ENCODE measurements at places on chromosomes 13 and 19. TPM values are rescaled to one million over a fixed set of nuclear protein-coding genes. Genes with fewer than 3 reads are reported as not detected.

The CPT1C gene
- 1.5 TPM for total RNA-seq

DNA sequence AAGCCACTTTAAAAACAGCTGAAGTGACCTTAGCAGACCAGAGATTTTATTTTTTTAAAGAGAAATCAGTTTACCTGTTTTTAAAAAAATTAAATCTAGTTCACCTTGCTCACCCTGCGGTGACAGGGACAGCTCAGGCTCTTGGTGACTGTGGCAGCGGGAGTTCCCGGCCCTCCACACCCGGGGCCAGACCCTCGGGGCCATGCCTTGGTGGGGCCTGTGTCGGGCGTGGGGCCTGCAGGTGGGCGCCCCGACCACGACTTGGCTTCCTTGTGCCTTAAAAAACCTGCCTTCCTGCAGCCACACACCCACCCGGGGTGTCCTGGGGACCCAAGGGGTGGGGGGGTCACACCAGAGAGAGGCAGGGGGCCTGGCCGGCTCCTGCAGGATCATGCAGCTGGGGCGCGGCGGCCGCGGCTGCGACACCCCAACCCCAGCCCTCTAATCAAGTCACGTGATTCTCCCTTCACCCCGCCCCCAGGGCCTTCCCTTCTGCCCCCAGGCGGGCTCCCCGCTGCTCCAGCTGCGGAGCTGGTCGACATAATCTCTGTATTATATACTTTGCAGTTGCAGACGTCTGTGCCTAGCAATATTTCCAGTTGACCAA, 10.8 kb downstream of the PLPPR3 start:
- H3K36me3 ChIP-seq: peaks cover 46% of the 10 kb centered on the region
- no peaks in the 10 kb centered on the region for H3K27me3 ChIP-seq
- H3K4me1 ChIP-seq: no peaks in the 10 kb centered on the region
- H3K27ac ChIP-seq: no peak overlapping the region
- no peak overlapping the region for H3K4me3 ChIP-seq
- DNase-seq: no peak

DNA sequence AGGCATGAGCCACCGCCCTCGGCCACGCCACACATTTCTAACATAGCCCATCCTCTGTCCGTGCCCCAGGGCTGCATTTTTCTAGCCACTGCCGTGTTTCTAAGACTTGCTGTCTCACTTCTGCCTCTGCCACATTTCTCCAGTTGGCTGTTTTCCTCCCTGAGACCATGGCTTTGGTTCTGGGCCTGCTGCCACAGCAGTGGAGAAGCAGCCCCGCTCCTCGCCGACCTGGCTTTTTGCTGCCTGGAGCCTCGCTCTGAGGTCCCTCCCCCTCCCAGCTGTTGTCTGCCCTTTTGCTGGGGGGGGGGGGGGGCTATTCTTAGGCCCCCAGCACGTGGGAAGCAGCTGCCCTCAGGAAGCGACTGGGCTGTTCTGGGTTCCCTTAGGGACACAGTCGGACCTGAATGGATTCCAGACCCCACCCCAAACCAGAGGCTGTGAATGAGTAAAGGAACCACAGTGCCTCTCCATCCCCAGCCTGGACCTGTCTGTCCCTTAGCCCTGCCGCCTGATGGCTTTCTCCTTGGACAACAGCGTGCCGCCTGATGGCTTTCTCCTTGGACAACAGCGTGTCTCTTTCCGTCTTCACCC, 3.3 kb downstream of the GYS1 start:
- no peak overlapping the region for H3K4me3 ChIP-seq
- peaks cover 5% of the 10 kb centered on the region for H3K36me3 ChIP-seq
- no peaks in the 10 kb centered on the region for H3K27me3 ChIP-seq

GRCh38 chr13:107642831-107643230, 572.5 kb downstream of the LIG4 start:
- H3K27ac ChIP-seq: no peak overlapping the region
- DNase-seq: no peak
- no peaks in the 10 kb centered on the region for H3K27me3 ChIP-seq
- no peaks in the 10 kb centered on the region for H3K4me1 ChIP-seq
- H3K4me3 ChIP-seq: no peak overlapping the region
- H3K36me3 ChIP-seq: no peaks in the 10 kb centered on the region

The HIF3A gene
- total RNA-seq: not detected

- H3K36me3 ChIP-seq: peaks cover 12% of the 10 kb centered on the region
- H3K27me3 ChIP-seq: no peaks in the 10 kb centered on the region
- peaks cover 51% of the 10 kb centered on the region for H3K4me1 ChIP-seq
Observed at GRCh38 chr19:45079063-45079910, at the start of gene GEMIN7. Gene GEMIN7, plus strand, starts transcription at chr19:45079260. Its CDS starts 10,855 bp downstream, at chr19:45090115.

The MAP3K10 gene
- 30.2 TPM for total RNA-seq

- no peak for DNase-seq
- no peaks in the 10 kb centered on the region for H3K36me3 ChIP-seq
- no peaks in the 10 kb centered on the region for H3K4me1 ChIP-seq
- H3K27me3 ChIP-seq: no peaks in the 10 kb centered on the region
- H3K4me3 ChIP-seq: no peak overlapping the region
- H3K27ac ChIP-seq: no peak overlapping the region
Observed at GRCh38 chr19:55559684-55560083, 14.3 kb upstream of the SBK3 start.

GRCh38 chr13:42101821-42102585, 53.6 kb downstream of the DGKH start:
- no peak overlapping the region for H3K4me3 ChIP-seq
- DNase-seq: no peak
- no peak overlapping the region for H3K27ac ChIP-seq
- H3K27me3 ChIP-seq: no peaks in the 10 kb centered on the region

GRCh38 chr19:43310221-43310620, 40.9 kb upstream of the PSG9 start:
- H3K4me1 ChIP-seq: no peaks in the 10 kb centered on the region
- H3K4me3 ChIP-seq: no peak overlapping the region
- no peaks in the 10 kb centered on the region for H3K27me3 ChIP-seq
- H3K36me3 ChIP-seq: no peaks in the 10 kb centered on the region
- H3K27ac ChIP-seq: no peak overlapping the region

The EDNRB gene
- total RNA-seq: not detected

GRCh38 chr13:61880578-61881283, 465.1 kb upstream of the PCDH20 start:
- H3K36me3 ChIP-seq: no peaks in the 10 kb centered on the region
- peak; percentile 3 for DNase-seq
- no peak overlapping the region for H3K4me3 ChIP-seq
- H3K27me3 ChIP-seq: no peaks in the 10 kb centered on the region
- H3K4me1 ChIP-seq: no peaks in the 10 kb centered on the region

- peaks cover 17% of the 10 kb centered on the region for H3K4me1 ChIP-seq
- DNase-seq: no peak
- H3K27ac ChIP-seq: no peak overlapping the region
- no peak overlapping the region for H3K4me3 ChIP-seq
Observed at GRCh38 chr19:7731615-7732014, 295 bp downstream of the CLEC4G start.

GRCh38 chr13:27276188-27276587, 5.6 kb downstream of the RASL11A start:
- H3K27me3 ChIP-seq: peaks cover 6% of the 10 kb centered on the region
- no peaks in the 10 kb centered on the region for H3K36me3 ChIP-seq
- no peak overlapping the region for H3K27ac ChIP-seq

DNA sequence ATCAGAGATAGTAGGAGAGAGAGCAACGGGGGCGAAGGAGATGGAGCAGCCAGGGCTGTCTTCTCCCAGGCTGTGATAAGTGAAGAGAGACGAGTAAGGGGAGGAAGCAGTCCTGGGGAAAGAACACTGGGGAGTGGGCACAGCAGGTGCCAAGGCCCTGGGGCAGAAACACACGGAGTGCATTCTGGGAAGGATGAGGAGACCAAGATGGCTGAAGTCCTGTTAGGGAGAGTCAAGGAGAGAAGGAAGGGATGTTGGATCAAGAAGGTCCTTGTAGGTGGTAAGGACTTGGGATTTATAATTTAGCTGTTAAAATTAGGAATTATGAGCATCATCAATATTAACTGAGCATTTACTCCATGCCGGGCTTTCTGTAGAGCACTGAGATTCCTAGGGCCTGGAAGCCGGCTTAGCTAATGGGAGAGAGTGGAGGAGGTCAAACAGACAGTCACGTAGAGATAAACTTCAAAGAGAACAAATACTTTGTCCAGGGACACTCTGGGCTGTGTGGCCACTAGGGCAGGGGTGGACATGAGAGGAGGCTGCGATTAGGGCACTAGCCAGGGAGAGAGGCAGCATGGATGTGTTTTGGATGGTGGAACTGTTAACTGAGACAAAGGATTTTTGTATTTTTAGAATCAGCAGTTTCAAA, 134.2 kb upstream of the PEG3 start:
- no peaks in the 10 kb centered on the region for H3K27me3 ChIP-seq
- H3K36me3 ChIP-seq: no peaks in the 10 kb centered on the region
- no peak overlapping the region for H3K27ac ChIP-seq
- no peaks in the 10 kb centered on the region for H3K4me1 ChIP-seq
- no peak overlapping the region for H3K4me3 ChIP-seq

GRCh38 chr13:41458761-41459431, 1.5 kb downstream of the RGCC start:
- peak overlapping the region; percentile 99 for H3K4me3 ChIP-seq
- H3K36me3 ChIP-seq: peaks cover 5% of the 10 kb centered on the region
- H3K27me3 ChIP-seq: no peaks in the 10 kb centered on the region
- peaks cover 56% of the 10 kb centered on the region for H3K4me1 ChIP-seq

GRCh38 chr13:41905600-41906254, 55.2 kb downstream of the VWA8 start:
- H3K27ac ChIP-seq: no peak overlapping the region
- H3K36me3 ChIP-seq: peaks cover 3% of the 10 kb centered on the region

DNA sequence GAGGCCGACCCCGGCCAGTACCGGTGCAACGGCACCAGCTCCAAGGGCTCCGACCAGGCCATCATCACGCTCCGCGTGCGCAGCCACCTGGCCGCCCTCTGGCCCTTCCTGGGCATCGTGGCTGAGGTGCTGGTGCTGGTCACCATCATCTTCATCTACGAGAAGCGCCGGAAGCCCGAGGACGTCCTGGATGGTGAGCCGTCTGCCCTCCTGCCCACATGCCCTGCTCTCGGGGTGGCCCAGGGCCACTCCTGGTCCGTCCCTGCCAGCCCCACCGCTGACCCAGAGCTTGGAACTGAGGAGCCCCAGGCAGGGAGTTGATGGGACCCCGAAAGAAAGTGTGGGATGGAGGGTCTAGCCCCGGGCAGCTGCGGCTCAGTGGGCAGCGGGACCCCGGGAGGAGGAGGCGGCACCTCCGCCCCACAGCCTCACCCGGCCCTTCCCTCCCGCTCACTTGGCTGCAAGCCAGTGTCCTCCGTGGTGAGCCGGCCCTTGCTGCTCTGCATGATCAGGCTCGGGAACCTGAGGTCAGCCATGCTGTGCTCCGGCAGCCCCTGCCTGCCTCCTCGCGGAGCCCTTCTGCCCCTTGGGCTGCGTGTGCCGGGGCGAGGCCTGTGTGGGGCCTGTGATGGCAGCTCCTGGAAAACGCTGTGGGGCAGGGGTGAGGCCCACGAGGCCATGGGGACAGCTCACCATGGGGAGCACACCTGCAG, 8.1 kb upstream of the HCN2 start:
- H3K4me3 ChIP-seq: no peak overlapping the region
- no peak for DNase-seq
- no peaks in the 10 kb centered on the region for H3K27me3 ChIP-seq

- no peak overlapping the region for H3K4me3 ChIP-seq
- no peaks in the 10 kb centered on the region for H3K27me3 ChIP-seq
- DNase-seq: no peak
- no peak overlapping the region for H3K27ac ChIP-seq
- no peaks in the 10 kb centered on the region for H3K36me3 ChIP-seq
Observed at GRCh38 chr13:29487466-29488454, 107.7 kb downstream of the SLC7A1 start.

The DPP9 gene
- total RNA-seq: 93.9 TPM

GRCh38 chr13:98313922-98314292, 136.8 kb upstream of the RNF113B start:
- no peaks in the 10 kb centered on the region for H3K4me1 ChIP-seq
- no peaks in the 10 kb centered on the region for H3K27me3 ChIP-seq
- no peak overlapping the region for H3K27ac ChIP-seq
- no peak overlapping the region for H3K4me3 ChIP-seq
- DNase-seq: no peak
- H3K36me3 ChIP-seq: no peaks in the 10 kb centered on the region

The SCN1B gene
- 1.4 TPM for total RNA-seq

- no peak overlapping the region for H3K27ac ChIP-seq
- no peak overlapping the region for H3K4me3 ChIP-seq
- DNase-seq: no peak
- no peaks in the 10 kb centered on the region for H3K4me1 ChIP-seq
- H3K27me3 ChIP-seq: no peaks in the 10 kb centered on the region
- H3K36me3 ChIP-seq: no peaks in the 10 kb centered on the region
Observed at GRCh38 chr19:15618321-15618720, 3.3 kb downstream of the CYP4F8 start.

DNA sequence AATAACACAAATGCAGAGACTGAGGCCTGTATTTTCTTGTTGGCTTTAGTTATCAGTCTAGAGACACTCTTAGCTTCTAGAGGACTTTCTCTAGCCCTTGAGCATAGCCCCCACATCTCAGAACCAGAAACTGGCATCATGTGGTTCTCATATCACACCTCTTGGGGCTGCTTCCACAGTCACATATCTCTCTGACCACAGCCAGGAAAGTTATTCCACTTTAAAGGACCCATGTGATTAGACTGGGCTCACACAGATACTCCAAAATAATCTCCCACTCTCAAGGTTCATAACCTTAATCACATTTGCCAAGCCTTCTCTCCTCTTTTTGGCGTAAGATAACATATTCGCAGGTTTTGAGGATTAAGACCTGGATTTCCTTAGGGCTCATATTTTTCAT, 846.9 kb upstream of the MIR17HG start:
- H3K27me3 ChIP-seq: no peaks in the 10 kb centered on the region
- H3K36me3 ChIP-seq: no peaks in the 10 kb centered on the region
- no peak overlapping the region for H3K4me3 ChIP-seq
- H3K4me1 ChIP-seq: no peaks in the 10 kb centered on the region
- no peak overlapping the region for H3K27ac ChIP-seq

- no peak overlapping the region for H3K27ac ChIP-seq
- no peaks in the 10 kb centered on the region for H3K36me3 ChIP-seq
- no peaks in the 10 kb centered on the region for H3K27me3 ChIP-seq
- no peak overlapping the region for H3K4me3 ChIP-seq
- no peak for DNase-seq
- H3K4me1 ChIP-seq: no peaks in the 10 kb centered on the region
Observed at GRCh38 chr19:35975608-35976214, 19.3 kb upstream of the SDHAF1 start.

DNA sequence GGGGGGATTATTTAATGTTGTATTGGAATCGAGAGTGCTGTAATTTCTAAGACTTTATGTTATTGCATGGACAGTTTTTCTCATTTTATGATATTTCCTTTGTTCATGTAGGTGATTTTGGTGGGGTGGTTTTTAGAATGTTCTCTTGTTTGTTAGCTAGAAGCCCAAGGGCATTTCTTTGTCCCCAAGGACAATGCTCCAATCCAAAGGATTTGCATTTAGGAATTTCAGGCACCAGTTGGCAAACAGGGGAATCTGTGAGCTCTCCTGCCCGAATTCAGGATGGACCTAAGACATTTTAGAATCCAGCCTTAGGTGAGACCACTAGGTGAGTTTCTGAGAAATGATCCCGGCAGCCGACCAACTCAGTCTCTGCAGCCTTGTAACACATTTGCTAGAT, 324.9 kb downstream of the KCNRG start:
- H3K27me3 ChIP-seq: no peaks in the 10 kb centered on the region
- no peaks in the 10 kb centered on the region for H3K36me3 ChIP-seq
- H3K27ac ChIP-seq: no peak overlapping the region
- DNase-seq: no peak
- no peak overlapping the region for H3K4me3 ChIP-seq
